ENCODE measurements at places on chromosomes 3 and 15.

- no peak for DNase-seq
Measured at GRCh38 chr3:106256249-106256957, 387.6 kb upstream of the CBLB start.

GRCh38 chr3:127464642-127465041, 125.9 kb downstream of the TPRA1 start:
- no peak for DNase-seq

DNA sequence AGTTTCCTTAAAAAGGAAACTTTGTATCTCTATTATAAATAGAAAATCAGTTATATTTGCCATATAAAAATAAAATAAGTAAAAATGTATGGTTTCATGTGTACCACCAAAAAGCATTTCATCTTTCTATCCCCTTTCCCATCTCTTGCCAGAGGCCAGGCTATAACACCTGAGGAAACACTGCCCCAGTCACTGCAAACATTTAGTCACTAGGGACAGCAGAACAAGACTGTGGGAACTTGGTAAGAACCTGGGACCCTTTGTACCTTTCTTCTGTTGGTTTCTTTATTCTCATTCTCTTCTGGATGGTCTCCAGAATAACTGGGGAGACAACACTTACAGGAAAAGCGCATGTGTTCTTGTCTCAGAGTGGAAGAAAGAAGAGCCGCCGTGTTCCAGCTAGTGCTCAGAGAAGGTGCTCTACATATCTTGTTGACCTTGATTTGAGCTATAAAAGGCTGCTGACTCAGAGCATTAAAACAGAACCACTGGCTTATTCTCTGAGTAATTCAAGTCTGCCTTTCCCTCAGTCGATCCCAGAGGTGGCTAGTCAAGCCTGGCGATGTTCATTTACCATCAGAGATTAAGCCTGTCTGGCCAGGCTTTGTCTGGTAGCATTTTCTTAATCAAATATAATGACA, 361.6 kb downstream of the RBMS3 start:
- DNase-seq = no peak

GRCh38 chr3:177146646-177147045, 50.6 kb downstream of the TBL1XR1 start:
- DNase-seq = no peak

GRCh38 chr3:54900838-54901591, 26.8 kb downstream of the LRTM1 start:
- DNase-seq = no peak

GRCh38 chr15:89363133-89363532, 28.5 kb upstream of the POLG start:
- no peak for DNase-seq

DNA sequence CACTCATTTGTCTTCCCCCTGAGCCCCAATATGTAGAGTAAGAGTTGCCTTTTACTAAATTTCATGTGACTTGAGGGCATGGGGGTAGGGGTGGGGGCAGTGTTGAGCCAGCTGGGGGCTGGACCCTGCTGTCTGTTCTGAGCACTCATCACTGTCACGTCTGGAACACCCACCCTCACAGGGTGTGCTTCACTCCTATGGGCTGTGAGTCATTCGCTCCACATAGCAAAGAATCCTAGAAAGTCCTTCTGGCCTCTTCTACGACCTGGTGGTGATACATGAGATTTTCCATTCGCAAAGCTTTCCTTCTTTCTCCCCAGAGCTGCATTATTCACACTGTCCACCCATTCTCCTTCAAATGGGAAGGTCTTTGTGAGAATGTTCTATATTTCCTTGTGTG, 43.6 kb upstream of the MGLL start:
- no peak for DNase-seq

DNA sequence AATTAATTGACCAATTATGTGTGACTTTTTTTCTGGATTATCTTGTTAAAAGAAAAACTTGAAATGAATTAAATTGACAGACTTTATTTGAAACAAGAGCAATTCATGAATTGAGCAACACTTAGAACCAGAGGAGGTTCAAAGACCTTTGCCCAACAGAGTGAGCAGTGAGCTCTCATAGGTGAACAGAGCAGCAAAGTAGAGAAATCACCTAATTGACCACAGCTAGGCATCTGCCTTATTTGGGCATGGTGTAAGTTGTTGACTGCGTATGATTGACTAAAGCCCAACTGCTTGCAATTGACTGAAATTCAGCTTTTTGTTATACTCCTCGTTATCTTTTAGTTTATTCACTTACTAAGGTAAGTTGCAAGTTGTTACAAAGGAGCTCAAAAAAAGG, 1216.0 kb upstream of the ALCAM start:
- DNase-seq = no peak

Measured in left renal cortex interstitium (tissue), 4 donors.